Thoracic aorta (tissue), 2 donors: ENCODE measurements at places on chromosomes 6 and 20.

DNA sequence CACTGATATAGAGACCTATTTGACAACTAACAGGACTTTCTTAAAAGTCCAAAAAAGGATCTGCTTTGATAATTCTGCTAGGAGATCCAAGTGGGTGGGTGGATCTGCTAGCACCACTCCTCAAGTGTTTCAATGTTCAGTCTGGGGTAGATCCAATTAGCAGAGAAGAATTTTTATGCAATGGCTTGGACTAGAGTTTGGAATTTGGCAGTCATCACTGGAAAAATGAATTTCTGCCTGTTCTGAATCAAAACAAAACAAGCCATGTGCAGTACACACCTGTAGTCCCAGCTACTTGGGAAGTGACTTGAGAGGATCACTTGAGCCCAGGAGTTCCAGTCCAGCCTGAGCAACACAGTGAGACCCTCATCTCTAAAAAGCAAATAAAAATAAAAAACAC, 12.6 kb upstream of the GNMT start:
- DNase-seq, result no peak

- DNase-seq, result no peak
These were observed 24.7 kb upstream of the CD2AP start for GRCh38 chr6:47452899-47453298.

GRCh38 chr6:38779310-38780062, 64.4 kb downstream of the DNAH8 start:
- DNase-seq, result no peak

DNA sequence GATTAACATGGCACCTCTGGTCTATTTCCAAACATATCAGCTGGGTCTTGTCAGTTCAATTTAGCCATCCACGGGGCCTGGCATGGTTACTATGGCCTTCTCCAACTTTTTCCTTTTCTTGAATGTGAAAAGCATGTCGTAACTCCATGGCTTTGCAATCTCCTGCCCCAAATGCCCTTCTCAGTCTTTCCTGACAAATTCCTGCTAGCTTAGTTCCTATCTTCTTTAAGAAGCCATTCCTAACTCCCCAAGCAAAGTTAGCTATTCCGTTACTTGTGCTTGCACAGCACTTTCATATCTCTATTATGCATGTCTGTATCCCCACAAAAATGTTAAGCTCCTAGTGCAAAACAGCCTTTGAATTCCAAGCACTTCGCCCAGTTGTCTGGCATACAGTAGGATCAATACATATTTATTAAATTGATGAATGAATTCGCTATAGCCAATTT, 105.6 kb downstream of the AIG1 start:
- DNase-seq, result no peak

GRCh38 chr6:27864906-27865849, 47.0 kb downstream of the OR2B2 start:
- peak; percentile 33 for DNase-seq

DNA sequence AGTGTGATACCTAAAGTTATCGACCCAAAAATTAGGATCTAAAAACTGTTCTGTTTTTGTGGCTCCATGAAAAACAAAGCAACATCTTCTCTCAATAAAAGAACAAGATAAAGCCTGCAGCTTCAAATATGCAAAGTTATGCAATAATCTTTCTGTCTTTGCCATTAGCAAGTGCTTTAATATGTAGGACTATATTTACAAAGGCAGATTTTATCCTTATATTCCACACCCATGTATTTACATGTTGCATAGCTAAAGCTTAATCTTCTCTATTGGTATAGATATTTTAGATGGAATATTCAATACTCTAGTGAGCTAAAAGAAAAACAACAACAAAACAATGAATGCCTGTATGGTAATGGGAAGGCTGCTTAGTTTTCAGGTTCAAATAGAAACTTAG, 628.2 kb downstream of the PHF3 start:
- DNase-seq, result no peak

GRCh38 chr6:109449795-109450673, 5.5 kb downstream of the MICAL1 start:
- no peak for DNase-seq

- no peak for DNase-seq
These were observed 32.0 kb downstream of the TSPYL4 start for GRCh38 chr6:116221911-116222310.

DNA sequence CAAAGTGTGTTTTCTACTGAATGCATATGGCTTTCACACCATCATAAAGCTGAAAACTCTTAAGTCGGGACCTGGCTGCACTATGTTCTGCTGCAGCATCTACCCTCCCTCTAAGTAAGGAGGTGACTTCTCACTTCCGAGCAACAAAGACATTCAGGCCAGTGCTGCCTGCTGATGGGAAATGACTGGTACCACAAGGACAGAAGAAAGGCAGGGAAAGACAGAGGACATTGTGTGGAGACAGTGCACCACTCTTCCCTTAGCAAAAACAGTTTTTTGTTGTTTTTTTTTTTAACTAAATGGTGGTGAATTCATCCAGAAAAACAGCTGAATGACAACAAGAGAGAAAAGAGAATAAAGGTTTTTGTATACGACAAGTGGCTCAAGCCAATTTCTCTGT, 81.5 kb downstream of the MAP7 start:
- no peak for DNase-seq

GRCh38 chr6:92376691-92377090, 1042.7 kb downstream of the EPHA7 start:
- no peak for DNase-seq

- DNase-seq, result no peak
These were observed 58.4 kb downstream of the EZR start for GRCh38 chr6:158760618-158761250.

DNA sequence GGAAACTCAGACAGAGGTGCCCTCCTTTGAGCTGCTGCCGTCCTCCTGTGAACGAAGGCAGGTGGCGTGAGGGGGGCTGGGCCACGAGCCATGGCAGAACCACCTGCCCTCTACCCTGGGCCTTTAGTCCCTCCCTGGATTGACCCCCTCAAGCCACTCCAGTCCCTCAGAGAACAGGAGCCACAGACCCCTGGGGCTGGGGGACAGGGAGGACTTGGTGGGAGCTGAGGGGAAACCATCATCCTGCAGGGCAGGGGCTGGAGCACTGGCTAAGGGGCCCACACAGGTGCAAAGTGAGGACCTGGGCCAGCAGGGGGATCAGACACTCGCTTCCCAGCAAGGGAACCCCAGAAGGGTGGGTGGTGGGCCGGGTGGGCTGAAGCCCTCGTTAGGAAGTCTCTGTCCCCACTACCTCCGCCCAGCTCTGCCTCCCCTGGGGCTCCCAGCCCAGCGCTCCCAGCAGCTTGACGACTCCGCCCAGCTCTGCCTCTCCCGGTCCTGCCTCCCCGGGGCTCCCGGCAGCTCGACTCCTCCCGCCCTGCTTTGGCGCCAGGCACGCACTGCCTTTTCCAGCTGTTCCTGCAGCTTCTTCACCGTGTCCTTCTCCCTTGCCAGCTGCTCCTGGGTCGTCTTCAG, 44.4 kb downstream of the DSTN start:
- no peak for DNase-seq
